ENCODE measurements at places on chromosomes 7 and 10.

GRCh38 chr10:13018171-13018570 is 16.7 kb upstream of the CCDC3 start:
- no peak for DNase-seq

DNA sequence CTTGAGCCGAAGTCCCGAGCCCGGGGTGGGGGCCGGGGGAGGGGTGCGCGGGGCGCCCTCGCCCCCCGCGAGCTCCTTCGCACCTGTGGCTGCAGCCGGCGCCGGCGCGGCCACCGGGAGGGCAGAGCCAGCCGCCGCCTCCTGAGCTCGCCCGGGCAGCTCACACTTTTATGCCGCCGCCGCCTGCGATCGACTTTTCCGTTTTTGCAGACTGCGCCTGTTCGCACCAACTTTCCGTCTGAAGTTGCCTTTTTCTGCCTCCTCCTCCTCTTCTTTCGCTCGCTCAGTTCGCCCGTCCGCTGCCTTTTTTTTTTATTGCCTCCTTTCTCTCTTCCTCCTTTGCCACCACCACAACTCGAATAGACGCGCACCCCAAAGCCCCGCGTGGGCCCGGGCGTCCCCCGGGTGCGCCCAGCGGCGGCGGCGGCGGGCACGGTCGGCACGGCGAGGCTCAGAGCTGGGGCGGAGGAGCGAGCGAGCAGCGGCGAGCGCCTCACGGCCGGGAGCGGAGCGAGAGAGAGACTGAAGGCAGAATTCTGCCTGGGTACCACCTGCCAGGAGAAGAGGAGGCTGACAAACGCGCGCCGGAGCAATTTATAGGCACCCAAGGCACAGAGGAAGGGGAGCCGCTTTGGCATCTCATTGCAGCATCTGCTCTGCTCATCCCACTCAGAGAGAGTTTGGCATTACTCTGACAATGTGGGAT is at the start of gene C1QL3:
TSS of gene C1QL3 (minus strand) at position 569 of the 706 bp plus-strand sequence. CDS start 814 bp downstream, outside the sequence.
- DNase-seq: no peak

- DNase-seq: no peak
Observed at GRCh38 chr10:118080817-118081216, 34.1 kb upstream of the RAB11FIP2 start.

- no peak for DNase-seq
Observed at GRCh38 chr7:23247046-23247602, 549 bp downstream of the GPNMB start.

DNA sequence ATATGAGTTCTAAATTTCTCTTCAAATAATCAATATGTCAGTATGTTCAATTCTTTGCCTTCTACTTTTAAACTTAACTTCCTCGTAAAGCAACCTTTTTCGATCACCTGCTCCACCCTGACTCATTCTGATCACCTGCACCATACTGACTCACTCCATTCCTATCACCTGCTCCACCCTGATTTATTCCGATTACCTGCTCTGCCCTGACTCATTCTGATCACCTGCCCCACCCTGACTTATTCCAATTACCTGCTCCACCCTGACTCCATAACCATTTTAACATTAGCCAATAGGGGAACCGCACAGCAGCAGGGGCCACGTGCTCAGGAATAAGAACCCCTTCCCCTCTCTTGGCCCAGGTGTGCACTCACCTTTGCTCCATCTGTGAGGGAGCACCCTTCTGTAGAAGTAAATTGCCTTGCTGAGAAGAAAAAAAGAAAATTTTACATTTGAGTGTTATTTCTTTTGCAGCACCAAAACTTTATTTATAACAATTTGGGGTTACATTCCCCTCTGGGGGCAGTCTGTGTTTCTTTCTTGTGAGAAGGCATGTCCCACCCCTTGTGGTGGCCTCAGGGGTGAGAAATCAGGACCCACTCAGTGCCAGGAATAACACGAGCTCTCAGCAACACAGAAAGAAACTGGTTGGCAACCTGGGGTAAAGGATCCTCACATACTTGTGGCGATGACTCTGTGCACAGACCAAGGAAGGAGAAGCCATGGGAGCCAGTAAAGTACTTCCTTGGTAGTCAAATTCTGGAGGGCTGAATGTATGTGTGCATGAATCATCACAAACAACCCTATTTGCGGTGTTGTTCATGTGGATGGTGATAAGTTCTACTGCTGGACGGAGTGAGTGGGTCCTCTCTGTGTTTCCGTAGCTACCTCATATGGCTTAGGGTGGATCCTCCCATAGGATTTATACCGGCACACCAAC is 29.4 kb upstream of the PPP1R9A start:
- no peak for DNase-seq

DNA sequence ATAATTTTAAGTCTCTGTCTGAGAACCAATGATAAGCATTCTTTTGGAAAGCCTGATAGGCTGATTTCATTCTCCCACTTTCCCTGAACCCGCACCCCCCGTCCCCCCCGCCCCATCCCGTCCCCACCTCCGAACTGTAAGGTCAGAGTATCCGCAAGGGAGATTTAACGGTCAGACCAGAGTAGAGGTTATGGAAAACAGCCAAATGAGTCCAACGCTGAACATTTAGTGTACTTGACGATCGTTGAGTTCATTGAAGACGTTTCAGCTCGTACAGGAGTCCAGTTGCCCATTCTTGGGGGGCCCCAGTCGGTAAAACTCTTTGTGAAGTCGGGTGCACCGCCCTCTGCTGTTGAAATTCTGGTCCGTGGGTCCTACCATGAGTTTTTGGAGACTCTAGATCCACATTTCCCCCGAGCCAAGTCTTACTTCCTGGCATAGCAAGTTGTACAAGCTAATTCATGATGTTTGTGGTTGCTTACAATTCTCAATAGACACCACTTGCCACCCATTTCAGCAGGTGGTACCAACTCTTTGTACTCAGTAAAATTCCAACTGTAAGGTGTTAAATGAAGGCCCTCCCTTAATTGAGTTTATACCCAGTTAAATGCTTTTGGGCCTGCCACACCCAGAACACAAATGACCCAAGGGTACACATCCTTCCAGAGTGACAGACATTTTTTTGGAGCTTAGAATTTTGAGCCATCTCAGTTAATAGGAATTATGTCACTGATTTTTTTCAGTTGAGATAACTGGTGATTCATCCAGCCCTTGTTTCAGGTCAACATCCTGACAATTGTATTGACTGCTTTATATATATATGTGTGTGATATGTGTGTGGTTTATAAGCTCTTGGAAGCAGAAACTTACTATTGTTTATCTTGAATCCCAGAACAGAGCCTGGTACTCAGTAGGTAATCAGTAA is 1.2 kb downstream of the MARCHF5 start:
- no peak for DNase-seq

DNA sequence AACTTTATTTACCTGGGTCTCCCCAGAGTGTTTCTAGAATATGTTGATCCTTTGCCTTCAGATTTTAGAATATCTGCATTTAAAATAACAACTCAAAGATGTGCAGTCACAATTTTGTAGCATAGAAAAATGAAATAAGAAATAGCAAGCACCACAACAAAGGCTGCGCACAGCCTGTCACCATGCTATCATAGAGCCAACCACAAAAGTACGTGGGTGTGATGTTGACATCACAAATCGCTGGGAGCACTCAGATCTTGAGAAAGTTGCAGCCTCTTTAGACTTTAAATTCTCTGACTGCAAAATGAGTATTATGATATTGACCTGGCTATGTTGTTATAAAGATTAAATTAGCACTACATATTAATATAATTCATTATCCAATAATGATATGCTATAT is 177.9 kb downstream of the TNS3 start:
- DNase-seq: no peak

DNA sequence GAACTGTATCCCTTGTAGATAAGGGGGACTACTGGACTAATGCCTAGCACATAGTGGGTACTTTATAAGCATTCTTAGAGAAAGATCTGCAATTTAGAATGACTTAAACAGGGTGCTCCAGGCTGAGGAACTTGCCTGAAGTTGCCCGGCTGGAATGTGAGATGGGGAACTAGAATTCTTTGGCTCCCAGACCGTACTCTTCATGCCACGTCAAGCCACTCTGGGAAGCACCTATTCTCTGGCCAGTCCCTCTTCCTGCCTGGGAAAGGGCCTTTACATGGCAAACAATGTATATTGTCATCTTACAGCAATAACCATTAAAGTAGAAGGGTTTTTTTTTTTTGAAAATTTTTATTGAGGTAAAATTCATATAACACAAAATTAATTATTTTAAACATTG is 34.5 kb downstream of the ATXN7L1 start:
- DNase-seq: no peak

DNA sequence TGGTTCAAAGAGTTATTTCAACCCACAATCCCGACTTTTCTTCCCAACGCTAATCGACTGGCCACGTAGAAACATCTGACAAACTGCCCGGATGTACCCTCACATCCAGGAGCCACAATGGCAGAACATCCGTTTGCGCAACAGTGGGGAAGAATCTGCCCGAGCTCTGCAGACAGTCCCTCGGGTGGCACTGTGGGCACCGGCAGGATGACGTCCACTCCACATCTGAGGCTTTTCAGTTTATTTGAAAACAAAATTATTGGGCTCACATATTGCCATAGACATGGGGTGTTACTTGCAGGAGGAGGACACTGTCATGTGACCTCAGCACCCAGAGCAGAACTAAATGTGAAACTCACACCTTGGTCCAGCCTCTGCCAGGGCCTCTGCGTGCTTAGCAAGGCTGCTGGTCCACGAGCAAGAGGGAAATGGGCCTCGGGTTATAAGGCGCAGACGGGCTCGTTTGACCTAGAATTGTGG is 84.1 kb downstream of the MKI67 start:
- DNase-seq: no peak

DNA sequence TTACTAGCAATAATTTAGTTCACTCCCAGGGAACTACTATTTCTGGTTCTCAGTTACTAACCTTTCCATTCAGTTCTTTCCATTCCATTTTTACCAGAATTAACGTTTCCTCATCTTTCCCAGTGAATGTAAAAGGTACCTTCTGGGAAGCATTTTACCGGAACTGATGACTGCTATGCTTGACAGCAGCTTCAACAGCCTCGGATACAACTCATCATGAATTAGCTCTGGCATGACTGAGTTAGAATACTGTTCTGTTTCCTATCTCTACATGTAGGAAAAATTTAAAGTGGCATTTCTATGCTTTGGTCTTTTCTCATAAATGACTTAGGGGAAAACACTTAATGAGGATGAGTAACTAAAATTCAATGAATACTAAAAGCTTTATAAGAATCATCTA is 18.6 kb downstream of the TAS2R41 start:
- no peak for DNase-seq

DNA sequence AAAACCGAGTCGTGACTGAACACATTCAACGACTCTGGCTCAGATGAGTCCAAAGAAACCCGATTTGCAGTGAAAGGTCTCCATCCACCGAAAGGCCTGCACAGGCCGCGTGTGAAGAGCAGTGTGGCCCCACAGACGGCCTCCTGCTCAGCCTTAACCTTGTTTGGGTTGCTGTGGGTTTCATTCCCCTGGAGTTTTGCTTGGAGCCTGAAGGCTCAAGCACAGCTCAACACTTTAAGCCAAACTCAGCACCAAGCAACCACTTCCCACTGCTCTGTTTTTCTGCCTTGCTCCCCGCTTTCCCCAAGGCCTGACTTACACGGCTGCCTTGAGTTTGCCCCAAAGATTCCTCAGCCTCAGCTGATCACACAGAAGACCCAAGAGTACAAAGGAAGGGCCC is 398.2 kb upstream of the NFE2L3 start:
- DNase-seq: no peak

GRCh38 chr7:90347759-90348158 is 1.2 kb downstream of the GTPBP10 start:
- DNase-seq: no peak

- DNase-seq: no peak
Observed at GRCh38 chr7:48454750-48455192, 283.5 kb downstream of the ABCA13 start.

DNA sequence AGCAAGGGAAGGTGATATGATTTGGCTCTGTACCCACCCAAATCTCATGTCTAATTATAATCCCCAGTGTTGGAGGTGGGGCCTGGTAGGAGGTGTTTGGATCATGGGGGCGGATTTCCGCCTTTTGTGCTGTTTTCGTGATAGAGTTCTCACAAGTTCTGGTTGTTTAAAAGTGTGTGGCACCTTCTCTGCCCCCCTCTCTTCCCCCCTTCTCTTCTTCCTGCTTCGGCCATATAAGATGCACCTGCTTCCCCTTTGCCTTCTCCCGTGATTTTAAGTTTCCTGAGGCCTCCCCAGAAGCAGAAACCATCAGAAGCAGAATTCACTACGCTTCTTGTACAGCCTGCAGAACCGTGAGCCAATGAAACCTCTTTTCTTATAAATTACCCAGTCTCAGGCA is 21.1 kb downstream of the BTRC start:
- no peak for DNase-seq

- DNase-seq: no peak
Observed at GRCh38 chr7:50795831-50796230, 13.1 kb upstream of the GRB10 start.

GRCh38 chr10:43340101-43340500 is 31.3 kb upstream of the FXYD4 start:
- DNase-seq: no peak

DNA sequence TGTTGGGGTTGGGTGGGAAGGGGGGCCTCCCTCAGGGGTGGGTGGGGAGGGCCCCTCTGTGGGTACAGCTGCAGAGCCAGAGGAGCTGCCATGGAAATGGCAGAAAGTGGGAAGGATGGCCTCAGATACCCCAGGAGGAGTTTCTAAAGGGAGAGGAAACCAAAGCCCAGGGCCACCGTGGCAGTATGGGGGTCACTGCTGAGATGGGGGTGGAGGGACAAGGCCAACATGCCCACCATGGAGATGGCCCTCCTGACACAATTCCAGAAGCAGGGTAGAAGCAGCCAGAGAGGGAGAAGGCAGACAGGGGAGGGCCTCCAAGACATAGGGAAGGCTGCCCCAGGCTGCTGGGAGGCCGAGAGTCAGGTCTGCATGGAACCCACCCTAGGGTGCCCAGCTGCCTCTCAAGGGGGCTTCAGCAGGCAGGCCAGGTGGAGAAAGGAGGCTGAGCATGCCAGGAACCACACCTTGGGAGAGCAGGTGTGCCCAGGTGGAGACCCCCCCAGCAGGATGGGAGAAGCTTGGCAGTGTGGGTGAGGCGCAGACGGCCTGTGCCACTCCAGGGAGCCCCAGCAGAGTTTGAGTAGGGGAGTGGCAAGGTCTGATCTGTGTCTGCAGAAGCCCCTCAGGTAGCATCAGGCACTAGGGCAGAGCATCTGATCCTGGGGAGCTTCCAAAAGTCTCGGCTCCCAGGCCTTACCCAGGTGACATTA is 146.8 kb downstream of the ARHGAP22 start:
- no peak for DNase-seq

DNA sequence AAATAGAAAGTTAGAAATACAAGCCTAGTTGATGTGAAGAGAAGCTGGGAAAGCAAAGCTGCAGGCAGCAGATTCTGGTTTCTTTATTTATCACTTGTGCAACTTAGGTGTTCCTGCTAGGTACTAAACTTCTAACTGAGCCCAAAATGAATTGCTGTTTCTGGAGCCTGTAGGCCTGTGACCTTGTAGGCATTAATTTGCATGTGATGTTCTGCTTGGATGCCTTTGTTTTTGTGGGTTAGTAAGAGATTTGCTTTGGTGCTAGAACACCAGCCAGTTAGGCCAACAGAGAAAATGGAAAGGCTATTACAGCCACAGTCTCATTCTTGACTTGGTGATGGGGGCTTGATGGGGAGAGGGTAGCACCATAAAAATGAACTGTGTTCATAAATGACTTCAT is 370.7 kb downstream of the PPP1R3A start:
- DNase-seq: no peak

Data from stimulated activated CD8-positive, alpha-beta memory T cell treated with anti-CD3 and anti-CD28 coated beads, Interleukin-15, amount 100 ng/mL, for 4 hours (primary cell).